Left kidney (tissue), 8 donors: ENCODE measurements at places on chromosomes 6 and 20.
A peak's percentile ranks its signal among the peaks of the same experiment; 100 is the strongest.

DNA sequence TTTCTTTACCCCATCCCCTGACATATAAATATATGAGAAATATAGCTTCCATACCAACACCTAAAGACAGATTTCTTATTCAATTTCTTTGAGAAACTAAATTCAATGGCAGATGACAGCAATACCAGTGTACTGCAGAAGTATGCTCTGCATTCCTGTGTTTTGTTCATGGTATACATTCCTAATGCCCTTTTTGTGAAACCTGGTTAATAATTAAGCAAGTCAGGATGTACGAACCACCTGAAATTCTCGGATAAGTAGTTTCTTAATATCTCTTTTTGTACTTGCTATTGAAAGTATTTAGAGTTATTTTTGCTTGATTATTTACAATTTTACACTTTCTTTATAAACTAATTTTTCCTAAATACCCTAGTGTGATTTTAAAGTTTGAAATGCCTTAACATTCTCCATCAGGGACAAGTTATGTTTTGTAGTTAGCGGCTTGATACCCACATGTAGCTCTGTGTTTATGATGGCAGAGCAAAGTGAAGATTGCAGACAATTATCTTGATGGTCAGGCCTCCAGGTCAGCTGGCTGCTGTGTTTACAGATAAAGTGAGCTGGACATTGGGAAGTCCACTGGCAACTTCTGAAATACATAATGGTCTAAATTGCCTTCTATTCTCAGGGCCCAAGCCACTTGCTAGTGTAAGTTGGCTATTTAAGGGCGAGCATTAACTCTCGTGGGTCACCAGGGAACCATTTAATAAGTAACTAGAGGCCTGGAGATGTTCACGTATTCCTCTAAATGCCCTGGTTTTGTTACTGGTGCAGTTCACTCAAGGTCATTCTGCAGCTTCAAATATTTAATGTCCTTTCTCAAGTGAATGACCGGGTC lies 58.2 kb downstream of the PLCB1 start:
- DNase-seq: no peak

GRCh38 chr20:34305333-34306230 lies 2.4 kb upstream of the AHCY start:
- no peak for DNase-seq

DNA sequence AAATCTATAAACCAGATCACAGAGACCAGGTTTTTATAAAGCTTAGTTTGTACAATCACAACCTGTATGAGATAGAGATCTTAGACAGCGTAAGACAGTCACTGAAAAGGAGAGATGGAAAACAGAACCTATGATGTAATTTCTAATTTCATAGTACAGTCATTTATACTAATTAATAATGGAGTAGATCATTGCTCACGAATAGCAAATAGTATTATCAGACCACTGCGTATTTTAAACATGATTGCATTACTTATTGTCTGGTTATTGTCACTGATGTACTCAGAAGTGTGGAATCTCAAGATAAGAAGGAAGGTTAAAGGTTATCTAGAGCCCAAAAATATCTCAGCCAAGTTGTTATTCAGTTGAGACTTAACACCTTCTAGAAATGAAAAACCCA lies 115.6 kb downstream of the KHDC1L start:
- DNase-seq: no peak

GRCh38 chr6:105384004-105384403 lies 18.9 kb downstream of the PREP start:
- no peak for DNase-seq

- DNase-seq: peak; percentile 82
Measured at GRCh38 chr6:35486005-35486925, 10.6 kb downstream of the TEAD3 start.

- peak; percentile 10 for DNase-seq
Measured at GRCh38 chr6:137571854-137572253, 77.7 kb upstream of the OLIG3 start.

DNA sequence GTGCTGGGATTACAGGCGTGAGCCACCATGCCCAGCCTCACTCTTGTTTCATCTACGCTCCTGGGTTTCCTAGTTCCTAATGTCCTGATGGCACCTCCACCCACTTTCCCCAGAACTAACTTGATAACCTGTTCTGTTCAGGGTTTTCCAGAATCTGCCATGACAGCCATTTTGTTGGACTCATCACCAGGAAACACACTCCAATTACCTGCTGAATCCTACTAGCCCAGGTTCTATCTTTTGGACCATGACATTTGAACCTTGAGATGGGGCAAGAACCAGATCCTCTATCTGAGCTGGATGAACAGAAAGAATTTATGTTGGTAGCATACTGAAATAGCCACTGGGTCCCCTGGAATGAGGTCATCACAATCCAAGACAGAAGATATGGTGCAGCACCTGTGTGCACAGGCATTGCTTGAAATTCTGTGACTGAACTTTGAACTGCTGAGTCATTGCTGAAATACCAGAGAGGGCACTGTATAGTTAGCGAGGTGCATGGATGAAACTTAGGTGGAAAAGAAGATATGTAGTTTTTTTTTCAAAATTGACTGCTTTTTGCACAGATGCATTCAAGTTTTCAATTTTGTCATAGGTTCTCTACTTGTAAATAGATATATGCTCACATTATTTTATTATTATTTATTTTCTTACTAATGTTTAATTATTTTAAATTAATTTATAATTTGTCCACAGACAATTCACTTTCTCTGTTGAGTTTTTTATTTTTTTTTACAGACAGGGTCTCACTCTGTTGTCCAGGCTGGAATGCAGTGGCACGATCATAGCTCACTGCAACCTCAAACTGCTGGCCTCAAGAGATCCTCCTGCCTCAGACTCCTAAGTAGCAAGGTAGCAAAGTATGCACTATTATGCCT lies 42.8 kb upstream of the TASP1 start:
- DNase-seq: no peak

DNA sequence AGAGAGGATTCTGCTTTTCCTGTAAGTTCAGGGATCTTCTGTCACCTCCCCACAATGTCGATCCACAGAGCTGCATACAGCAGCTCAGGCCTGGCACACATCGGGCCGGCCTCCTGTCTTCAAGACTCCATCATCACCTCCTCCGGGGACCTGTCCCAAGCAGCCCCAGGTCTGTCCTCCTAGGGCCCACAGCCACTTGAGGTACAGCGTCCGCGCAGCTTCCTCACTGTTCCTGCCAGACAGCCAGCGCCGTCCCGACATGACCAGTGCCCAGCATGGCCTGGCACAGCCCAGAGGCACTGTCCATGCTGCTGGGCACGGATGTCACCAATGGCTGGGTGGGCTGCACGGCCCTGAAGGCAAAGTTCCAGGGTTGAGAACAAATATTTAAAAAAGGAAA lies 101.6 kb downstream of the DLL1 start:
- DNase-seq: no peak

DNA sequence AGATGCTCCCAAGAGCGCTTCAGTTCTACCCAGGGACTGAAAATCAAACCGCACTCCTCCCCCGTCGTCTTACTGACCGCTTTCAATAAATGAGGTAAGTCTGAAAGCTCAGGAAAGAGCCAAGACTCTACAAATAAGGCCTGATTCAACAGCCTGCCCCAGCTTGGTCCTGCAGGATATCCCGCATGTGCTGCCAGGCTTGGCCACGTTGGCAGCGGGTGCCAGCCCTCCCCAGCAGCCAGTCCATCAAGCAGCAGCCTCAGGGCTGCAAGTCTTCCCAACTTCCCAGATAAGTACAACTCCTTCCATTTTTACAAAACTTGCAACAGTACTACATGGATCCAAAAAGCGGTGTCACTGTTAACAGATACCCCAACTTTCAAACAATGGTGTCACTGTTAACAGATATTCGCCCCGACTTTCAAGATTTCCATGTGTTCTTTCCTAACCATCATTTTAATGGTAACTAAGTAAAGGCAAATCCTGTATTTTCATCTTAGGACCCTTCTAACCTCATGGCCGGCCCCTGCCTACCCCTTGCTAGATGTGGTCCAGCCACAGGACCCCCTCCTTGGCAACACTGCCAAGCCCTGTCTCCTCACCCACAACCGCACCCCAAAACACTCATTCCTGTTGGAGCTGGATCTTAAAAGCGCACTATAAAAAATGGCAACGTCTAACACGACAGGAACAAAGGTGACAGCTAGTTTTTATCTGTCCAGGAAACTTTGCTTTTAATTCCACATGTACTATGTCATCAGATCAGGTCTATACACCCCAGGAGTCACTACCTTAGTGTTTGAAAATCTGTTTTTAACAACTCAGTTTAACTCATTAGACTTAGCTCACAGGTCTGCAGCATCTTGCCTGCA lies 28.0 kb downstream of the DIDO1 start:
- DNase-seq: no peak

- DNase-seq: no peak
Measured at GRCh38 chr20:15703171-15703911, 869.9 kb downstream of the KIF16B start.

DNA sequence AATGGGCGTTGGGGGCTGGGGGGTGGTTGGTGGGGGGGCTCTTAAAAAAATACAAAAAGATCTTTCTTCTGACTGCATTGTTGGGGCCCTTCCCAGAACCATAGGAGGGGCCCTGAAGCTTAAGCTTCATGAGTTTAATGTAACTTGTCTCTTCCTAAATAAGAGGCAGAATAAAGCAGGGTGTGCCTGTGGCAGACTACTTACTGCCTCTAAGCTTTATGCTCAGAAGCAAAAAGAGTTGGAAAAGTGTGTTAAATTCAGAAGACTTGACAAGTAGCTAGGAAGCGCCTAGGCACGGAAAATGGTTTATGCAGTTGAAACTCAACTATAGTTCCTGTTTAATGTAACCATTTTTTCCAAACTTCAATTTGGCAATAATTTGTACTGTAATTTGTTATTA lies 44.5 kb downstream of the TIAM2 start:
- DNase-seq: no peak

DNA sequence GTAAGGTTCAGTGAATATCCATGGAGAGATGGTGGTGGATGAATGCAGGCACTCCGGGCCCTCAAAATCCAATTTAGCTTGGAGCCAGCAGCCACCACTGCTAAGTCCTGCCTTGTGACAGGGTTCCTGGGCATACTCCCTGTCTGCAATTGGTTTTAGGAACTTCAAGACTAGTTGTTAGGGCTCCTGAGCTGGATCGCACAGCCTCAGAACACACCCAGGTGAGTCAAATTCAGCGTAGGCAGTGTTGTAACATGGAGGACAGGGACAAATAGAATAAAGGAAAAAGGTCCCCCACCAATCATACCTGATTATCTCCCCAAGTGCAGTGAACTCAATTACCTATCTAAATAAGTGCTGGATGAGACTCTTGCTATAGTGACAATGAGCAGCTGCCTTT lies 74.6 kb downstream of the PERP start:
- no peak for DNase-seq

- no peak for DNase-seq
Measured at GRCh38 chr20:63178446-63178820, 37.5 kb downstream of the YTHDF1 start.

DNA sequence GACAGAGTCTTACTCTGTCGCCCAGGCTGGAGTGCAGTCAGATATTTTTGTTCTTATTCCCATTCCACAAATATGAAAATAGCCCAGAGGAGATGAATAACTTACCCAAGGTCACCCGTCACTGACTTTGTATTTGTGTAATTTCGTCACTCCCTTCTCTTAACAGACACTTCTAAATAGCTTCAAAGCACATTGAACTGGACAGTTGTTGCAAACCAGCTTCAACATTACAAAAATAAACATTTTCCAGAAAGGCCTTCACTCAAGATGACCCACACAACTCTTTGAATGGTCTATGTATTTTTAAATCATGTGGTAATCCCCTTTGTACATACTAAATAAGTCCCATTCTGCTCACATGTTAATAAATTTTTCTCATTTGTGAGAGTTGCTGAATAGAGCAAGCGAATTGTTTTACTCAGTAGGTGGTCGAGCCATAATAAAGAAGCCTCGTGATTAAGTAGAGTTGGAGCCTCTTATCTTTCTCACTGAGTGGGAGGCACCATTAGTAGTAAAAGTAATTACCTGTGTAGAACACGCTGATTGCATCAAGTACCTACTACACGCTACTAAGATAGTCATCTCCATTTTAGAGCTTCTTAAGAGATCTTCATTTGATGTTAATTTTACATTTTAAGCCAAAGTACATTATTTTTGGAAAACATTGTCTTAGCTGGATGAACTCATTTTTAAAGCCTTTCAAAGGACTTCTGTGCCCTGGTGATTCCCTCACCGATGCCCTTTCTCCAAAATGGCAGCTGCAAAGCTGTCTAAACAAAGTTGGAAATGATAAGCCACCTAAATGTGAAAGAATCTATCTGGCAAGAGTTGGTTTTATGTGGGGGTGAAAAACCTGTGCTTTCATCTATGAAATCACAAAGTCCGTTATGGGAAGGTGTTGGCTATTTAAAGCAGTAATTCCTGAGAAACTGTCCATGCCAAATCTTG lies 110.0 kb downstream of the TSHZ2 start:
- DNase-seq: no peak
